Epithelial cell of proximal tubule (primary cell): ENCODE measurements at places on chromosomes 16 and 17. TPM values are rescaled to one million over a fixed set of nuclear protein-coding genes. Genes with fewer than 3 reads are reported as not detected.

DNA sequence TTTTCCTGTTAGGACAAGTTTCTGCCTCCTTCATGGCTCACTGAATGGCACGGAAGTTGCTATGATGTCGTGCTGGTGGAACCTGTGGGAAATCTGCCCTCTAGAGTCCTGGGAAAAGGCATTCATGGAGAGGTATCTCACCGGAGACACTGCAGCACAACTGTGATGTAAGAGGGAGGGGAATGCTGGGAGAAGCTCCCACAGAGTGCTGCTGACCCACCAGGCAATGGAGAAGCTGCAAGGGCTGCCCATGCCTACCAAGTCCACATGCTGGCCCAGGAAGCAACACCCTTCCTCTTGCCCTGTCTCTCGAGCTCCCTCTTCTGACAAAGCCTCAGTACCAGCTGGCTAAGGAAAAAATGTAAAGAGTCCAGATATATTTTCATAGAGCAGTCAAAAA, 45.2 kb upstream of the SLC5A11 start:
- DNase-seq: peak; percentile 56

DNA sequence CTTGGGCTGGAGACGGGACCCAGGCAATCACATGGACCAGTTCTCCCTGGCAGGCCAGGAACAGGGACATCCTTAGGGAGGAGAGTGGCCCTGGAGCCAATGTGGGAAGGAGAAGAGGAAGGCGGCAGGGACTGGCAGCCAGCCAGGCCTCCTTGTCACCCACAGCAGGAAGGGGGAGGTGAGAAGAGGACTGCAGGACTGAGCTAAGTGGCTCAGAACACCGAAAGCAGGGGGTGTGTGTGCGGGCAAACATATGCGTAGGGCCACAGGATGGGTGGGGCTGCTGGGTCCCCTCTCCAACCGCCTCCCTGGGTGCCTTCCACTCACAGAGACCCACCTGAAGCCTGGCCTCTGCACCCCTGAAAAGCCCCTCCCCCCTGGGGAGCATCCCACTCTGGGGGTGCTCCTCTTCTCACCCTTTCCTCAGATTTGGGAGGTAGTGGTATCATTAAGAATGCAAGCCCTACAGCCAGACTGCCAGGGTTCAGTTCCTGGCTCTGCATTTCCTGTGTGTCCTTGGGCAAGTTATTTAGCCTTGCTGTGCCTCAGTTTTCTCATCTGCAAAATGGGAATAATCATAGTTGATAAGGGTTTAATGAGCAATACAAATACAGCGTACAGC, 8.1 kb downstream of the PNMT start:
- no peak for DNase-seq

- DNase-seq: no peak
These were observed 40.7 kb upstream of the ABCA10 start for GRCh38 chr17:69269131-69269998.

DNA sequence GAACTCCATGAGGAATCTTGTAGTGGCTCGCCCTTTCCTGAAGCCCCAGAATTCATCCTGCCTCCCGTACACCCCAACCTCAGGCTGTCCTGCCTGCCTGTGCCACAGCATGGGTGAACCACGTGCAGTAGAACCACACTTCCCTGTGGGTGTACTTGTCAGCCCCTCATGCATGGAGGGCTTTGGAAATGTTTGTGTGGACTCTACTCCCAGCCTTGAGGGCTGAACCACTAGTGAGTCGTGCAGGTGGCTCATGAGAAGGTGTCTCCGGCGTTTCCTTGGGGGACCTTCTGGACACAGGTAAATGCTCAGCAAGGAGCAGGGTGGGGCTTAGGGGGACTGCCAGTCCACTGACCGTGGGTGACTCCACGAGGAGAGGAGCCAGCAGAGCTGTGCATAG, 58.7 kb upstream of the ADORA2B start:
- no peak for DNase-seq

Gene DDX42
- 35.0 and 44.6 TPM in 2 replicates for total RNA-seq

Gene WDR90
- 22.0 and 45.6 TPM in 2 replicates for total RNA-seq
